ENCODE measurements at places on chromosomes 7 and 10. TPM values are rescaled to one million over a fixed set of nuclear protein-coding genes. Genes with fewer than 3 reads are reported as not detected.

CHPF2 gene
- 39.9 TPM for total RNA-seq

NEURL1 gene
- 0.43 TPM for total RNA-seq

CPED1 gene
- 41.6 TPM for total RNA-seq

CCL24 gene
- total RNA-seq = 198 TPM

OLAH gene
- not detected for total RNA-seq

ARHGEF35 gene
- total RNA-seq = 3.9 TPM

MEOX2 gene
- 0.60 TPM for total RNA-seq

HHEX gene
- 61.9 TPM for total RNA-seq

FAM25C gene
- not detected for total RNA-seq

RPEL1 gene
- not detected for total RNA-seq

BHLHA15 gene
- total RNA-seq = 5.2 TPM

ENTPD1 gene
- total RNA-seq = 64.1 TPM

ACSM6 gene
- total RNA-seq = not detected

HTR5A gene
- not detected for total RNA-seq

CACUL1 gene
- total RNA-seq = 32.5 TPM

CYP2C19 gene
- not detected for total RNA-seq

PDCD11 gene
- 29.4 TPM for total RNA-seq

ETV1 gene
- 20.0 TPM for total RNA-seq

ADCY1 gene
- total RNA-seq = 6.6 TPM

TMEM139 gene
- 1.2 TPM for total RNA-seq

SNX13 gene
- total RNA-seq = 68.4 TPM

NSUN6 gene
- total RNA-seq = 12.4 TPM

LBX1 gene
- total RNA-seq = not detected

HYAL4 gene
- total RNA-seq = not detected

FKBP9 gene
- total RNA-seq = 53.4 TPM

Measured in spleen (tissue), 13 donors.